ENCODE measurements at places on chromosomes 5 and 9. TPM values are rescaled to one million over a fixed set of nuclear protein-coding genes. Genes with fewer than 3 reads are reported as not detected.

Gene BAAT
- total RNA-seq = not detected

Gene ZNG1E
- 34.8 TPM for total RNA-seq

Gene GMCL2
- not detected for total RNA-seq

Gene LPAR1
- 4.6 TPM for total RNA-seq

Gene S1PR3
- 1.9 TPM for total RNA-seq

Gene SLC4A9
- total RNA-seq = not detected

Gene CORO2A
- total RNA-seq = 7.8 TPM

GRCh38 chr9:72315089-72315509 lies 49.9 kb downstream of the ZFAND5 start:
- peak; percentile 56 for DNase-seq

GRCh38 chr5:32360906-32361305 lies 48.2 kb upstream of the MTMR12 start:
- DNase-seq = no peak

- peak; percentile 23 for DNase-seq
Observed at GRCh38 chr5:61525512-61526206, 193.6 kb downstream of the ZSWIM6 start.

DNA sequence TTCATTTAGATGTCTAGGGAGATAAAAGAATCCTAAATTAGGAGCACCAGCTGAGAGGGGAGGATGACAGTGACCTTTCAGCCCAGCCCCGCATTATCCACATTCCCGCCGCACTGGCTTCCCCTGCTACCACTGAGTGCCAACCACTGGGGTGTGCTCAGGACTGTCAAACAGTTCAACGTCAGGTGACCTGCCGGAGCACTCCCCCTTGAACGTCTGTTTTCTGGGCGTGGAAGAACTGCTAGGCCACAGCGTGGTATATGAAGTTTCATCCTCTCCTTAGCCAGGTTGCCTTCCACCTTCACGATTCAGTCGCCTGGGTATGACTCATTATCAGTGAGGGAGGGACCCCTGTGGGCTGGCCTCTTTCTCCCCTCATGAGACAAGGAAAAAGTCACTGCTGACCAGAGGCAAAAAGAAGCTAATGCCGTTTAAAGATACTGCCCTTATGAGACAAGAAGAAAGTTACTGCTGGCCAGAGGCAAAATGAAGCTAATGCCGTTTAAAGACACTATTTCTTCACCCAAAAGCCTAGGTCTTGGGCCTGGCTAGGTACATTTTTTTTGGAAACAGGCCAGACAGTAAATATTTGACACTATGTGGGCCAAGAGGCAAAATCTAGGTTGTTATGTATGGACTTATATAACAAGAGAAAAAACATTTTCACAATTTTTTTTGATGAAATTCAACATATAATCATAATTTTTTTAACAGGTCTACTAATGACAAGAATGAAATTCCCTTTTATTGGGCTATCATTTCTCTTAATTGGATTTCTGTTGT lies 4.6 kb downstream of the NMRK1 start:
- DNase-seq = no peak

- no peak for DNase-seq
Observed at GRCh38 chr9:93452710-93453046, 703 bp downstream of the FAM120AOS start.

- DNase-seq = no peak
Observed at GRCh38 chr5:120449501-120449900, 14.6 kb upstream of the PRR16 start.

DNA sequence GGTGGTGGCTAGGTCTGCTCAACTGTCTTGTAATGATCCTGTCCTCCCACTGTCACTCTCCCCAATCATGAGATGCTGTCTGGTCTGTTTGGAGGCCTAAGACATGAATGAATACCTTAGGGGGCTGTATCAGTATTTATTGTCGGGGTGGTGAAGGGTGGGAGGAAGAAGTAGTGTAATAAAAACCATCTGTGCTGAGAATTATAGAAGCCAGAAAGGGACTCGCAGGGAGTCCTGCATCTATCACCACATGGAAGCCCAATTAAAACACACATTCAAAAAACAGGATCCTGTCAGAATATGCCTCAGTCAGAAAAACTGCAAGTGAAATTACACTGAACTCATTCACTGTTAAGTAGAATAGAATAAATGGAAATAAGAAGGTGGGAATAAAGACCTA lies 1134.3 kb upstream of the C9orf72 start:
- DNase-seq = no peak

GRCh38 chr9:18457510-18457909 lies 16.4 kb upstream of the ADAMTSL1 start:
- DNase-seq = no peak

DNA sequence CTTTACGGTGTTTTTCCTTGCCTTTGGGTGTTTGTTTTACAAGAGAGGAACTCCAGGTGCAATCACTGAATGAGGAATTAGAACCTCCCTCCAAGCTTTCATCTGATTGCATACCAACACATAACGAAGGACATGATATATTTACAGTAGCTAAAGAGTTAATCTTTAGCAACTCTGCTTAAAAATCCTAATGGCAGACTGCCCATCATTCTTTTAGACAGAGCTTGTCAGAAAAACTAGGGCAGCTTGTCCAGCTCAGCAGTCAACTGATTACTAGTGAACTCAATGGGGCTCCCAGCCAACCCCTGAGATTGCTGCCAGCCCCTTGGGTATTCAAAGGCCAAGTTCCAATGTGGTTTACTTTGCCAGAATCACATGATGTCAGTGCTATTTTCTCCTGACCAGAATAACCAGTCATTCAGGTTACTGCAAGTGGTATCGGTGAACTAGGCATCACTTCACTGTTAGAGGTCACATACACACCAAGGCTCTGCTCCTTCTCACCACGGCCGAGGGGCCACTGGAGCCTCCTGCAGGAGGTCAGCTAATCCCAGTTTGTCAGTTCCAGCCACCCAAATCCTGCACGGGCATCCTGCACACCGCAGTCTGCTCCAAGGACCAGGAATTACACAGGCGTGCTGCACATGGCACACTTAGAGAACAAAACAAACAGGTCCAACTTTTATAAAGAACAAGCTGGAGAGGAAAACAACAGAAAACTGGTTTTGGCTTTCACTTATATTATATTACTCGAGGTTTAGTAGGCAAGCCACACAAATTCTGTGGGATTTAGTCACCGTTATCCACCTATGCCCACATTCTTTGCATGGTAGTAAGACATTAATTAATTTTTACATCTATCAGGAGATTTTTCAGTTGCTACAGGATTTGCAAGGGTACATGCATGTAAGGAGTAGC lies 62.5 kb downstream of the NFIB start:
- DNase-seq = peak; percentile 60

DNA sequence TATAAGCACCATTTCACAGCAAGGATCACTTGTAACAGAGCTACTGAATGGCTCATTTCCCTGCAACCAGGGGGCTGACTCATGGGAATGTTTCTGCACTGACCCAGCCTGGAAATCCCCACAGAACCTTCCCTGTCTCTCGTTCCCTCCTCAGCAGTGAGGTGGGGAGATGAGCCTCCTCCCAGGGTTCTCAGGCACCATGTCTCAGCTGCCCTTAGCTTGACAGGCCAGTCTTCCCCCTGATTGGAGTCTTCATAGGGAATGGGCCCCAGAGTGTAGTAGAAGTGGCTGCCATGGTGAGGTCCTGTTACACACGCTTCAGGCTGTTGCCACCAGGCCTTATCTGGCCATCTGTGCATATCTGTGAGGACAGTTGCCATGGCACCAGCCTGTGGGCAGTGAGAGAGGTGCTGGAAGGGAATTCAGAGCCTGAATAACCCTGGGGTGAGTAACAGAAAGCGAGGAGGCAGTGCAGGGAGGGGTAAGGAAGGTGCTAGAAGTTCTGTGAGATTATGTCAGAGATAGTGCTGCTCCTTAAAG lies 324.4 kb downstream of the ENC1 start:
- peak; percentile 98 for DNase-seq

GRCh38 chr9:124108216-124108615 lies 96.6 kb downstream of the LHX2 start:
- DNase-seq = no peak

DNA sequence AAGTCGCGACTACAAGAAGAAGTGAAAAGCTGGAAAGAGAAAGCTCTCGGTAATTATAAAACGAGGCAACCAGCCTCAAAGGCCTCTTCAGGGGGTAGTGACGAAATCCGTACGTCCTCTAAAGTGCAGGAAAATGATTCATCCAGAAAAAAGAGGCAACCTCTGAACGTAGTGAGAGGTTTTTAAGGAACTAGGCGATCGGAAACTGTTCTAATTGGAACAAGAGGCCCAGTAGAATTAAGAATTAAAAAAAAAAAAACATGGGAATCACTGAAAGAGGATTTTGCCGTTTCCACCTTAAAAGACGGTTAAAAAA lies 1.0 kb downstream of the CSNK1A1 start:
- DNase-seq = no peak

GRCh38 chr5:14193496-14193895 lies 50.4 kb downstream of the TRIO start:
- no peak for DNase-seq

DNA sequence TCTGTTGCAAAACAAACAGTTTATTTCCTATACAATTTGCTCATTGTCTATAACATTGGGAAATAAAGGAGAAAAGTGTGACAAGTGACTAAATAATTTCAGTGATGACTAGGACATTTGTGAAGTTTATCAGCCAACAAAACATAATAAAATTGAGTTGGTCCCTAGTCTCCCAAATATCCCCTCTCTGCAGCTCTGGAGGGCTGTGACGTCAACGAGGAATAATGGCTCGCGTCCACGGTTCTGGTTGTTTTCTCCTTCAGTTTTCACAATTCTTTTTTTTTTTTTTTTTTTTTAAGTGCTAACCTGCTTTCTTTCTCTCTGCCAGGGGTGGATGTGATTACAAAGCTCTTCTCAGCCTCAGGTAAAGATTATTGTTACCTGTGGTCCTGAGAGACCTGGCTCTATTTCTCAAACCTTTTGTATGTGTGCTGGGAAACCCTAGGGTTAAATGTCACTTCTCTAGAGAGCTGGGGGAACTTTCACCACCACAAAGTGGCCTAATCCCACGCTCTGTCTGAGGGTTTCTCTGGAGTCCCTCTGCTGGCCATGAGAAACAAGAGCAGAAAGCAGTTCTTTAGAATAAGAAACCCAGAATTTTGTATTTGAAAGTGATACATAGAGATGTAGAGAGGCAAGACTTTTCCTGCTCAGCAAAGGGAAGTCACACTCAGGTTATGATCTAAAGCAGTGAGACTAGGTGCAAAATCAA lies 36.2 kb upstream of the ANKRD55 start:
- no peak for DNase-seq

- DNase-seq = no peak
Observed at GRCh38 chr5:173321886-173322285, 6.3 kb downstream of the STC2 start.

DNA sequence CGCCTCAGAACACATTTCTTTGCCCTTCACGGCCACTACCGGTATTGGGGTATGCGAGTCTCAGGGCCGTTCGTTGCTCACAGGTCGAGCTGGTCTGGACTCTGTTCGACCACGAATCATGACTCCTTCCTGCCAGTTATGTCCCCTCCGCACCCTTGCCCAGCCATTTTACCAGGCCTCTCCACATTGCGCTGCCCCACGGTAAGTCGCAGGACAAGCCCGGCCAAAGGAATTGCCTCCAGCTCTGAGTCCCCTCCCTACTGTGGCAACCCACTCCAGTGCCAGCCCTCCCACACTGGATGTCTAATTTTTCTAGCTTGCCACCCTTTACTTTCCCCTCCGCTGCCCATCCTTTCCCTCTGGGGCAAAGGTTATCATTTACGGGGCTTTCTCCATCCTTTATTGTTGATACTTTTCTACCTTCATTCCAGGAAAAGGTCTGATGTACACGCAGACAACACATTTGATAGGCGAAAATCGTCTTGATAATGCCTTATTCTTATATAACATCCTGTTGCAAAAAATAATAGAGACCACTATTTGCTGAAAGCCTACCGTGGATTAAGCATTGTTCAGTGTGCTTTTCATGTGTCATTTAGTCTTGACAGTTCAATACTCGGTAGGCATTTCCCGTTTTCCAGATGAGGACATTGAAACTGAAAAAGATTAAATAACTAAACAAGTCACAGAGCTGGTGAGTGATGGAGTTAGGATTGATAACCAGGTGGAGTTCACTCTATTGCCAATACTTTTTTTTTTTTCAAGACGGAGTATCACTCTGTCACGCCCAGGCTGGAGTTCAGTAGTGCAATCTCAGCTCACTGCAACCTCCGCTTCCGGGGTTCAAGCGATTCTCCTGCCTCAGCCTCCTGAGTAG lies 958 bp upstream of the HSPA5 start:
- DNase-seq = no peak

- DNase-seq = peak; percentile 69
Observed at GRCh38 chr5:81268521-81269196, 32.7 kb upstream of the ZCCHC9 start.

- no peak for DNase-seq
Observed at GRCh38 chr5:178476531-178476930, 113.7 kb downstream of the COL23A1 start.

DNA sequence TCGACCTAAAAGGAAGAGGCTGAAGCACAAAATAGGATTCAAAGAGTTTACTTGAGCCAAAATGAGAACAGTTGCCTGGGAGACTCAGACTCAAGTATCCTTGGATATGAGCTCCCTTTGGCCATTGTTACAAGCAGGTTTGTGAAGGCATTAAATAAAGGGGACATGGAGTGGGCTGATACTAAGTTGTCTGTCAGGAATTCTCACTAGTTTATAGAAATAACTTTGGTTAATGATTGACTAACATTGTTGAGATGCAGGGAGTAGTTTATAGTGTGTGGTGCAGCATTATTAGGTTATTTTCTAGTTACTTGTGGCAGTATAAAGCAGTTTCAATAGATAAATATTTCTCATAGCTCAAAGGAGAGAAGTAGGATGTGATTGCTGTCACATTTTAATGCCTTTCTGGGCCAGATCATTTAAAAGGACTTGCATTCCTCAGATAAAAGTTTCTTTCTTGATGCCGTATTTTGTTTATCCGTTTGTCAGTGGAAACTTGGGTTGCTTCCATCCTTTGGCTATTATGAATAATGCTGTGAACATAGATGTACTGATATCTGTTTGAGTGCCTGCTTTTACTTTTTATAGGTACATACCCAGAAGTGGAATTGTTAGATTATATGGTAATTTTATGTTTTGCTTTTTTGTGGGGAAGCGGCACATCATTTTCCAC lies 9.1 kb downstream of the AP3S1 start:
- no peak for DNase-seq

GRCh38 chr9:89022902-89023301 lies 31.6 kb downstream of the S1PR3 start:
- DNase-seq = no peak

- no peak for DNase-seq
Observed at GRCh38 chr5:143231973-143232812, 171.3 kb downstream of the NR3C1 start.

- no peak for DNase-seq
Observed at GRCh38 chr9:105306351-105307140, 62.1 kb downstream of the SLC44A1 start.

- DNase-seq = no peak
Observed at GRCh38 chr9:113511047-113511521, 47.6 kb downstream of the RGS3 start.

DNA sequence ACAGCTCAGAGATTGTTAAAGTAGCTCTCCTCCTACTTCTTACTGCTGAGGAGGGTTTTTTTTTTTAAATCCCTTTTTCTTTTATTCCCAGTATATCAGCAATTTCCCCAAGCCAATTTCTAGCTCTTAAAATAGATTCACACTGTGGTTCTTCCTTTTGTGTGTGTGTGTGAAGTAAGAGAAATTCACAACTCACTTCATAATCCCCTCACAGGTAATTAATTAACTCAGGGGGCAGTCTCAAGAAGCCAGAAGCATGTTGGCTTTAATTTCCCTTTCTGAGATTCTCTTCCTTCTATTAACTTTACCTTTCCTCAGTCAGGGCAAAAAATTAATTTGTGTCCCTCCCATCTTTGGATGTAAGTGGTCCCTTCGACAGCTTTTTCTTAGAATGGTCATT lies 71.0 kb upstream of the HMHB1 start:
- no peak for DNase-seq
